ENCODE measurements at places on chromosomes 5 and 9.

GRCh38 chr5:175021321-175021720 is 296.9 kb downstream of the MSX2 start:
- no peak for DNase-seq

GRCh38 chr5:31036411-31036810 is 157.1 kb upstream of the CDH6 start:
- DNase-seq, result no peak

- no peak for DNase-seq
These were observed 135.1 kb downstream of the KIF4B start for GRCh38 chr5:155148694-155149093.

- DNase-seq, result peak; percentile 7
These were observed 99.9 kb upstream of the TLE4 start for GRCh38 chr9:79471580-79472543.

DNA sequence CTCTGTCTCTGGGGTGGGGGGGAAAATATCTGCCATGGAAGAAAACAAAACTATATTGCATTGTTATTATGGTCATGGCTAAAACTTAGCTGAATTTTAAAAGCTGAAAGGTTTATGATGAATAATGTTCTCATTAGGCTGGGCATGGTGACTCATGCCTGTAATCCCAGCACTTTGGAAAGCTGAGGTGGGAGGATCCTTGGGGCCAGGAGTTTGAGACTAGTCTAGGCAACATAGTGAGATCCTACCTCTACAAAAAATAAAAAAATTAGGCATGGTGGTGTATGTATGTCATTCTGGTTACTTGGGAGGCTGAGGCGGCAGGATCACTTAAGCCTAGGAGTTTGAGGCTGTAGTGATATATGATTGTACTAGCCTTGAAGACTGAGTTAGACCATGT is 44.5 kb downstream of the IPO11 start:
- no peak for DNase-seq

GRCh38 chr5:118486647-118487225 is 501.6 kb downstream of the DTWD2 start:
- no peak for DNase-seq

- peak; percentile 9 for DNase-seq
These were observed 2.4 kb upstream of the SMC2 start for GRCh38 chr9:104091708-104092107.

DNA sequence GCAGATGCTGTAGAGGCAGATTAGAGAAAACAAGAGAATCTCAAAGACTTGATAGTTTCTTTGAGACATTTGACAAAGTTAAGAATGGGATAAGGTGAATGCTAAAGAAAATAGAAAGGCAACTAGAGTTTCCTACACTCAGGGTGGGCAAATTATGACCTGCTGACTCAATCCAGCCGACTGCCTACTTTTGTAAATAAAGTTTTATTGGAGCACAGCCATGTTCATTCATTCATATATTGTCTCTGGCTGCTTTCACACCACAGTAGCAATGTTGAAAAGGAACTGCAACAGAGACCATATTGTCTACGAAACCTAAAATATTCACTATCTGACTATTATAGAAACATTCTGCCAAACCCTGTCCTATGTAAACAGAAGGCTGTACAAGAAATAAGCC is 37.6 kb upstream of the TARS1 start:
- DNase-seq, result no peak

DNA sequence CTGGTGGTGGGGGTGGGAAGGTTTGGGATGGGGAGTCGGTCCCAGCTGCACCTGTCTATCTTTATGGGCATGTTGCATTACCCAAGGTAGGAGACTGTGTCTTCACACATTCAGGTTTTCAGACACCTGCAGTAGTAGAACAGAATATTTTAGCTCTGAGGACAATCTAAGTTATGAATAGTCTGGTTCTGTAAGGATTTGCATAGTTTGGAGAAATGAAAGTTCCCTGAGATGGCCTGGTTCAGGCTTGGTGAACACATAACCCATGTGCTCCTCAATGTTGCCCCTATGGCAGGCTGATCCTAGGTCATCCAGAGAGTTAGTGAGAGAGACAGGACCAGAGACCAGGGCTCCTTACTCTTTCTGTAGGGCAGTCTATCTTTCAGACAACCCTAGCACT is 20.7 kb downstream of the TNFSF8 start:
- no peak for DNase-seq

DNA sequence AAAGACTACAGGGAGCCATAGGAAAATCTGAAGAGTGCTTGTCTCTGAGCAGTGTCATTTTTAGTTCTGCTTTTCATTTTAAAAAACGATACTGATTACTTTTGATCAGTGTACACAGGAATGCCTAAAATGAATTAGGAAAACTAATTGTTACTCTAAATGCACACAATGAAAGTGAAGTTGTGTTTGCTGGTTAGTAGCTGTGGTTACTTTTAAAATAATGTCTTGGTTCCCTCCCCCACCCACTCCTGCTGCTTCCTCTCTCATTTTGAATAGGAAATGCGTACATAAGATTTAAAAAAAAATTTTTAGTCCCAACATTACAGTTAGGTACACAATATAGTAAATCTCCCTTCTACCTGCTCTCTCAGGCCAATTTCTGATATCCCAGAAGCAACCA is 47.5 kb upstream of the PLPP1 start:
- no peak for DNase-seq

DNA sequence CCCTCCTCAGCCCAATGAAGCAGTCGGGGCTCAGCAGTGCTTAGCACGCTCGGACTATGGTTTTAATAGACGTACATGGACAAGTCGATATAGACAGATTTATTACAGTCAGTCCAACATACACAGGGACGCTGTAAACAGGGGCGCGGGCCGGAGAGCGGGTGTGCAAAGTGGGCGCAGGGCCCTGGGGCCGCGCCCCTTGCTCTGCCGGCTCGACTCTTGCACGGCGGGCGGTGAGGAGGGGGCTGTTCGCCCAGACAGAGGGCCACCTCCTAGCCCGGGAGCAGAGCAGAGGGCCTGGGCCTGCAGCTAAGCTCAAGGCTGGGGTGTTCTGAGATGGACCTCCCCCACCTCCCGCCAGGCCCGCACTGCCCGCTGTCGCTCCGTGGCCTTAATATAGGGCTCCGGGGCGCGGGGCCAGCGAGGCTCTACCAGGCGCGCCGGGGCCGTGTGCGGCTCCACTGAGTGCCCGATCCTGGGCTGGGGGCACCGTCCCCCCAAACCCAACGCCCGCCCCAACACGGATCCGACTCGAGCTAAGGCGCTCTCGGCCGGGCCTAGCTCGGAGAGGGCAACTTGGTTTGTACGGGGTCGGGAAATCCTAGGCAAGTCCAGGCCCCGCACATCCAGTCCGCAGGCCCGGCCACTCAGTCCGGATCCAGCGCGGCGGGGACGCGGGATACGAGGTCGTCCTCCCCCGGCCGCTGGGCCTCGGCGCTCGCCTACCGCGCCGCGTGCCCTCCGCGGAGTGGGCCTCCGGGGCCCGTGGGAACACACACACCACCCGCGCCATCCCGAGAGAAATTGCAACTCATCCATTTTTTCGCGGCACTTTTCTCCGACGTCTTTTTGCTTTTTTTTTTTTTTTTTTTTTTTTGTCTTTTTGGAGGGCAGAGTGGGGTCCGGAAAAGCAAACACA is 6.1 kb downstream of the PITX1 start:
- no peak for DNase-seq

- no peak for DNase-seq
These were observed 32.4 kb downstream of the RASEF start for GRCh38 chr9:83030391-83031107.

DNA sequence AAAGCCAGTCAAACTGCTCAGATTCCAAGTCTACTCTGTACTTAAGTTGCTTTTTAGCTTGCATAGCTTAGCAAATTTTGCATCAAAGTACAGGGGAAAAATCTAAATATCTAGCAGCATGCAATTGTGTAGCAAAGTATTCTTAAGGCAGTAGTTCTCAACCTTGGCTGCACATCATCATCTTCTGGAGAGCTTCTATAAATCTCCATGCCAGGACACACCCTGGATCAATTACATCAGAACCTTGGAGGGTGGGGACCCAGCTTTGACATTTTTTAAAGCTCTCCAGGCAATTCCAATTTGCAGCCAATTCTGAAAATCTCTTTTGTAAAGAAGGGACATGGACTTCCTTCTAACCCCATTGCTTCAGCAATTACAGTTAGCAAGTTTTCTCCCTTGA is 187.5 kb downstream of the SNCAIP start:
- DNase-seq, result no peak

- DNase-seq, result no peak
These were observed 9.6 kb upstream of the LNPEP start for GRCh38 chr5:96926276-96926675.

DNA sequence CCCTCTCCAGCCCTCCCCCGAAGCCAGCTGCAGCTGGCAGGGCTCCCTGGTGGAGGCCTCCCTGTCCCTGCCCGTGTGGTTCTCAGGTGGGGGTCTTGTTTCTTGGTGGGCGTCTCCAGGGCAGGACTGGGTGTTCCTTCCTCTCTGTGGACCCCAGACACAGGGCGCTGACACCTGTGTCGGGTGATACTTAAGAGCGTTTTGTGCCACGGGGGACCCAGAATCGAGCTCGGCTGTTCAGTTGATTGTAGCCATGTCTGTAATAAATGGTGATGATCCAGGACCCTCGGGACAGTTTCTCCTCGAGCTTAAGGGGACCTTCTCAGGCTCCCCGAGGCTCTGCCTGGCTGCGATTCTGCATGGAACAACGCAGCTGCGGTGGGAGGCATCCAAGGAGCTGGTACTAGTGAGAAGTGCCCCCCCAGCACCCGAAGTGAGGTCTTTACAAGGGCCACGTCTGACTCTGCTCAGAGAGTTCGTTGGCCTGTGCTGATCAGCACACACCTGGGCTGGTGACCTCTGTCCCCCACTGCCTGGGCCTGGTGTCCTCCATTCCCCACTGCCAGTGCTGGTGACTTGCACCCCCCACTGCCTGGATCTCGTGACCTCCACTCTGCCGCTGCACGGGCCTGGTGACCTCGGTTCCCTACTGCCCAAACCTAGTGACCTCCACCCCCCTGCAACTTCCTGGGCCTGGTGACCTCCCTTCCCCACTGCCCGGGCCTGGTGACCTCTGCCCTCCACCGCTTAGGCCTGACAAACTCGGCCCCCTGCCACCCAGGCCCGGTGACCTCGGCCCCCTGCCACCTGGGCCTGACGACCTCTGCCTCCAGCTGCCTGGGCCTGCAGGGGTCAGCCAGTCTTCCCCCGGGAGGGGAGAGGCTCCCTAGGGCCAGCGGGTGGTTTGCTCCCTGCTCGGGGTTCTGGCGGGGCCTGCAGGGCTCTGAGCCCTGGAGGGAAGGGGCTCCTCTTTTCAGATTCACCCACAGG is 36.0 kb downstream of the NDUFS6 start:
- DNase-seq, result no peak

GRCh38 chr9:69155341-69156030 is 18.6 kb upstream of the TJP2 start:
- DNase-seq, result no peak

DNA sequence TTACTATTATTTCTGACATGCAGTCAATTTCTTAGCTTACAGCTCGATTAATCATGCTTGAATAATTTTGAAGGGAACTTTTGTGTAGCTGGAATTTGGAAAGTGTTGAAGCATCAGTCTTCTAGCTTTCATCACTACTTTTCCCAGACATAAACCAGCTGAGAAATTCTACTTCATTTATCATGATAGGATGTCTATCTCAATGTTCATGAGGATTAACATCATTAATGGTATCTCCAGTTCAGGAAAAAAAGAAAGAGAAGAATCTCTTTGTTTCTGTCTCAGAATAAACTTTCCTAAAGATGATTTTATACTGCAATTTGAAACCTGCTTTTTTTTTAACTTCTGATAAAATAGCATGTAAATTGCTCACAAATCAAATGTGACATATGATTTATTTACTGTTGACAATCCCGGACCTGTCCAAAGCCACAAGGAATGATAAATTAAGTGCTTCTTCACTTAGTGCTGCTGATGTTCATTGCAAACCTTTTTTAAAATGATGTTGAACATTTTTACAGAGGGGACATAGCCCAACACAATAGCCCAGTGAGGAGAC is 412.1 kb upstream of the CLINT1 start:
- DNase-seq, result no peak

DNA sequence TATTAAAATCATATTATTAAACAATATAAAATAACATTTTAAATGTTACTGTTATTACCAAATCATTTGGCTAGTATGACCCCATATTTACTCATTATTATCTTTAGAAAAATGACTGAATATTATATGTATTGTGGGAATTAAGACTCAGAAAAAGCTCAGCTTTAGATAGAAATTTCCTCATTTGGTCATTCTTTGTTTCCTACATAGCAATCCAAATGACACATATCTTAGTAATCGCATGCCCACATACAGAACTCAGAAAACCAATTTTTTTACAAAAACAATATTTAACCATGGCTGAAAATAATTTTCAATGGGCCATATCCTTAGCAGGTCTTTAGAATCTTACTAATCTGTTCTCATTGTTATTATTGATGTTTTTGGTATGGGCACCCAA is 53.8 kb upstream of the TSLP start:
- DNase-seq, result no peak

GRCh38 chr5:137090151-137090550 is 409.0 kb downstream of the SPOCK1 start:
- no peak for DNase-seq

- DNase-seq, result no peak
These were observed 1046.2 kb upstream of the DMAC1 start for GRCh38 chr9:8845808-8846207.

GRCh38 chr5:21665524-21665923 is 1187.6 kb downstream of the CDH12 start:
- no peak for DNase-seq

DNA sequence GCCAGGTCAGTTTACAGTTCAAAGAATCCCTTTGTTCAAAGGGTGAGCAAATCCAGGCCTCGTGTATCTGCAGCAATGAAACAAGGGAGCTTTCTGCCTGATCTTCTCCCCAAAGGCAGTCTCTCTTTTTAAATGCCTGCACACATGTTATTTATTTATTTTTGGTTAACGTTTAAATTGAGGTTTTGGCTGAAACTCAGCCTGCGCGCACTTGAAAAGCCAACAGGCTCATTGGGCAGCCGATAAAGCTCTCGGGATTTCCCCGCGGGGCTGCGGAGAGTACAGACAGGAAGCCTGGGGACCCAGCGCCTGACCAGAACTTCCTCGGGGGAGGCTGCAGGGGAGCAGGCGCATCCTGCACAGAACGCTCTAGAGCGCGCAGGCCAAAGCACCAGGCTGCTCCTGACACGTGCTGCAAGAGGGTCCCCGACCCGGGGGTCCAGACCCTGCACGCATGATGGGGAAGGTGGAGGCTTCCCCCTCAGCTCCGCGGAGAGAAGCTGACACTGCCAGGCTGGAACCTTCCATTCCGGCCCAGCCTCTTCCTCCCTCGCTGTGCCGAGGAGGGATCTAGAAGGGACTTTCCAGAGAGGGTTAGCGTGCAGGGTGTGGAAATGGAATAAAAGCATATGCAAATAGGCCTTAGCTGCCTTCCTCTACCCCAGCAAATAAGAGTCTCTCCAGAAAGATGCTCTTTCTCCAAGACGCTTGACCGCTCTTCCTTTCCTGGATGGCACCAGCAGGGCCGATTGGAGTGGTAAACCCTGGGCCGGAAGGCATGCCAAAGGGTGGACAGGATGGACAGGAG is 46.1 kb downstream of the PTTG1 start:
- peak; percentile 95 for DNase-seq

- no peak for DNase-seq
These were observed 62.7 kb upstream of the ASS1 start for GRCh38 chr9:130382096-130382495.

GRCh38 chr9:108811944-108812343 is 43.8 kb downstream of the ACTL7B start:
- DNase-seq, result no peak

All from activated CD4-positive, alpha-beta T cell treated with anti-CD3 and anti-CD28 coated beads, Interleukin-2, Interleukin-4, amounts not matched to agents 100 ng/mL and 50 ng/mL, durations not matched to agents 16 hours and 8 hours (primary cell).